ENCODE measurements at places on chromosomes 6 and 20.
A peak's percentile ranks its signal among the peaks of the same experiment; 100 is the strongest.

DNA sequence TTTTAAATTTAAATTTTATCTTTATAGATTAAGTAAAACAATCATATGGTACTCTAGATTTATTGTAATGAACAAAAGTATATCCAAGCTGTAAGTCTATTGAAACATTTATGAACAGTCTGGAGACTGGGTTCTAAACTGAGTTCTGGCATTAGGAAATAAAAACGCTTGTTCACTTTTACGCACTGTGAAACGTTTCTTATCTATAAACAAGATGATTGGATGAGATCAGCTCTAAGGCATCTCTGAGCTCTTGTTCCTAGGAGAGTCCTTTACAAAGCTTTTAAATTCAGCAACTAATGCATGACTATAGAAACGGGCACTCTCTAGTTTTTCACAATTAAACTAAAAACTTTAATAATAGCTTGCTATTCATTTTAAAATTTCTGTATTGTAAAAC, 6.8 kb downstream of the HUS1B start:
- no peak for DNase-seq

DNA sequence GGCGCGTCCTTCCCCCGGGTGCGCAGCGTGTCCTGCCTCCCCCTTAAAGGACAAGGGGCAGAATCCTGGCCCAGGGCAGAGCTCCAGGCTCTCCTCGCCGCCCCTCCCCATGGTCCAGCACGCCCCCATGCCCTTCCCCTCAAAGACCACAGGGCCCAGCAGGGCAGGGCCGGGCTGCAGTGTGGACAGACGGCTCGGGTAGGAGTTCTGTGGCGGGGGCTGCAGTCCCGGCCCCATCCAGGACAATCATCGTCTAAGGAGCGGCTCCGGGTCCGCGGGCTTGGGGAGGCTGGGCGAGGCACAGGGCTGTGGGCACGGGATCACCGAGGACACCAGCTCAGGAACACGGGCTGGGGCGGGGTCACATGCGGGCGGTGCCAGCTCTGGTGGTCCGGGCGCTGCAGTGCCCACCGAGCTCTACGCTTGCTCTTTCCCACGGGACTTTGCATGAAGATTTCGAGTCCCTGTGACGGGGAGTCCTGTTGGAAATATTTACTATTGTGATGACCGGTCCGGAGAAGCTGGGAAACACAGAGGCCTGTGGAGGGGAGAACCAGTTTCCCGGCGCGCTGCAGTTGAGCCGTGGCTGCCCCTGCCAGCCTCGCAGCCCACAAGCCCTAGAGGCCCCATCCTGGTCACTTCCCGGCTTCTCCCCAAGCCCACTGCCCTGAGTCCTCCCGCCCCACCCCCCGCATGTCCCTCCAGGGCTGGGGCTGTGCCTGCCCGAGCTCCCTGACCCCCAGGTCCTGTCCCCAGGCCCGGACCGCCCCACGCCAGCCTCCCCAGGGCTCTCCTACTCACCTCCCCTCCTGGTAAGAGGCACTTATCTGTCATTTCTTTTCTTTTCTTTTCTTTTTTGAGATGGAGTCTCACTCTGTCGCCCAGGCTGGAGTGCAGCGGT, 20.6 kb downstream of the SLC17A9 start:
- DNase-seq, result no peak

DNA sequence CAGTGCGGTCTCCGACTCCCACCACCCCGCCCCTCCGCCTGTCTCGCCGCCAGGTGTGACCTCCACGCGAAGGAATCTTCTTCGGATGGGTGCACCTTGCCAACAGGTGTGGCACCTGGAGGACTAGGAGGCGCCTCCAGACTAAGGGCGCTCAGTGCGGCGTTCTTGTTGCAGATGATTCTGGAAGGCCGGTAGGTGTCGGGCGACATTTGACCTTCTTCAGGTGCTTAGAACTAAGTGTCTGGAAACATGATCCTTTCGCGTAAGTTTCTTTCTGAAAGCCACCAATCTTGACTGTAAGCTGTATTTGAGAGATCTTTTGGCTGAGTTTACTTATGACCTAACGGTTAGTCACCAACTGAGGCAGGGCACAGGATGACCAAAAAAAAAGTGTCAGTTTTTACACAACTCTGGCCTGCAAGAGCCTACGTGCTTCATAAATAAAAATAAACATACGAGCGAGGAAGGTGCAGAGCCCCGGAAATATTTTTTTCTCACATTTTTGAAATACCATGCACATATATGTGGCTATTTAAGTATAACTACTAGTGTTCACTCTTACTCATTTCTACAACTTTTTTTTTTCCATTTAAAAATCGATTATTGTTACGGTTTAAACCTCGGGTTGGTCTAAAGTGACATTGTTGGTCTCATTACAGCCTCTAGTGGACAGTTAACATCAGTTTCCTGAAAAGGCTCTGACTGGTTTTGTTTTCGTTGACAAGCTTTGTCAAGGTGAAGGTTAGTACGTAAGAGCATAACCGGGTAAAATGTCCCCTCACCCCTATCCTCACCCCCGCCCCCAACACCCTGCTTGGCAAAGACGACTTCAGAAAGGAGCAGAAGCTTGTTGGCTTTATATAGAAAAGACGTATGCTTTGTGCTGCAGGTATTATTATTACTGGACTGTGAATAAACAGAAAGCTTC, 1.6 kb upstream of the ATXN1 start:
- peak; percentile 98 for DNase-seq

DNA sequence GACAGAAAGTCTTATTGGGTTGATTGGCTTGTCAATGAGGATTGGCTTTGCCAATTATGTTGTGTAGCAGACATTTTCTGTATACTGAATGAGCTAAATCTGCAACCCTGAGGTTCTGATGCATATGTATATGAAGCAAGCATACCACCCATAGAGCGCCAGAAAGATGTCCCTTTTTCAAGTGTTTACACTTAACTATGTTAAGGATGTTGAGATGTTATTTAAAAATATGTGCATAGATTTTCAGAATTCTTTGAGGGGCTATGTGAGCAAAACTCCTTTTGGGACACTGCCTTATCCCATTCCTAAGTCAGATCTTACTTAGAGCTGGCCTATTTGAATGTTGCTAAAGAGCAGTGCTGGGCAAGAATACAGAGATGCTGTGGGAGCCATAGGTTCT, 1.9 kb downstream of the AIG1 start:
- no peak for DNase-seq

DNA sequence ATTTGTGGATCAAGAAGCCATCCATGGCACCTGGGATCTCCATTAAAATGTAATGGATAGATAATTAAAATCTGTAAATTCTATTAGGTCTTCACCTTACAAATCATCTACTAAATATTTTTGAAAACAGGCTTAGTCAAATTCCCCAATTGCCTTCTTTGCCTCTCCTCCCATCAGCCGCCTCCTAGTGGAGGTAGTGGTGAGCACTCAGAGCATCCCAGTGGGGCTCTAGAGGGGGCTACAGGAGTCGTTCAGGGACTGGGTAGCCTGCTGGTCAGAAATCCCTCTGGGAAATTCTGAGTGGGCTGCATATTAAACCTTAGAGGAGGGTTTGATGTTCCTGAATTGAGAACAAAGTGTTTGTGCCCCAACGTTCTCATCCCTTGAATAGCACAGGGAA, 20.8 kb upstream of the PAX1 start:
- DNase-seq, result no peak

GRCh38 chr6:137631323-137631722, 137.1 kb upstream of the OLIG3 start:
- no peak for DNase-seq

DNA sequence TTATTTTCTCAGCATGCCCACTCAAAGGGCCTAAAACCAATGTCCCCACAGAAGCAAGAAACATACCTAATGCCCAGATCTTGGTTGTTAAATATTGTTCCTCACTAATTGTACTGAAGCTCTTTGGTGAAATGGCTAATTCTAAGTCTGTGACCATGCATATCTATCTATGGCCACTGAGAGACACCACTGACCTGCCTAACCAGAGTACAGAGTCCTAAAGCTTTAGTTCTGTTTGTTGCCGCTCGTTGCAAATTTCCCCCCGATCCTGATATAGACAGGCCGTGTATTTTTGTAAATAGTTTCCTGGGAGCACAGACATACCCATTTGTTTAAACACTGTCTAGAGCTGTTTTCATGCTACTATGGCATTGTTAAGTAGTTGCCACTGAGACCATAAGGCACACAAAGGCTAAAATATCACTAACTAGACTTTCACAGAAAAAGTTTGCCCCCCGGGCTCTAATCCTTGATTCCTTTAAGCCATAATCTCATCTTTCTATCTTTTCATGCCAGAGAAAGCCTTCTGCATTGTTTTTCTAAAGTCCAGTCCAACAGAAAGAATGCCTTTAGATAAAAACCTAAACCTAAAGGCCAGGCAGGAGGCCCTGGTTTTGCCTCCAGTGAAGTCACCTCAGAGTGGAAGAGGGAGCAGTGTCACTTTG, 48.7 kb downstream of the DNAAF9 start:
- no peak for DNase-seq

GRCh38 chr6:155455766-155456165, at the start of gene NOX3:
Gene NOX3, minus strand, starts transcription at chr6:155455839. Its CDS starts 39 bp downstream, at chr6:155455800.
- no peak for DNase-seq

- no peak for DNase-seq
Observed at GRCh38 chr6:72813807-72814596, 192.1 kb downstream of the KCNQ5 start.

- no peak for DNase-seq
Observed at GRCh38 chr6:17847203-17847760, 140.2 kb downstream of the KIF13A start.

- DNase-seq, result no peak
Observed at GRCh38 chr6:56862415-56863175, 92.3 kb upstream of the BEND6 start.

DNA sequence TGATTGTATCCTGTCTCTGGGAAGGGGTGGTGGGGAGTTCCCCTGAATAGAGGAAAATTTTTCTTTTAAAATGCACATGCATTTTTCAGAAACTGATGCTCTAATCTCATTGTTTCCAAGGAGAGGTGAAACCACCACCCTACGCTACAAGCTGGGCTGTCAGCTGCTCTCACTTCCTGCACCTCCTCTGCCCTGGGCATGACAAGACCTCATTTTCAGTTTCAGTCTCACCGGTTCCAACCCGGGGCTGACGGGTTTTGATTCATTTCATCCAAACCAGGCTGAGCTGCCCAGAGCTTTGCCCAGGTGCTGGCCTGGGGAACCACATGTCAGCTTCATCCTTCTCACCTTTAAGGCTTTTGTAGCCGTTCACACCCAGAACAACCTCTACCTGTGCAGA, 99.7 kb downstream of the EYA2 start:
- no peak for DNase-seq

DNA sequence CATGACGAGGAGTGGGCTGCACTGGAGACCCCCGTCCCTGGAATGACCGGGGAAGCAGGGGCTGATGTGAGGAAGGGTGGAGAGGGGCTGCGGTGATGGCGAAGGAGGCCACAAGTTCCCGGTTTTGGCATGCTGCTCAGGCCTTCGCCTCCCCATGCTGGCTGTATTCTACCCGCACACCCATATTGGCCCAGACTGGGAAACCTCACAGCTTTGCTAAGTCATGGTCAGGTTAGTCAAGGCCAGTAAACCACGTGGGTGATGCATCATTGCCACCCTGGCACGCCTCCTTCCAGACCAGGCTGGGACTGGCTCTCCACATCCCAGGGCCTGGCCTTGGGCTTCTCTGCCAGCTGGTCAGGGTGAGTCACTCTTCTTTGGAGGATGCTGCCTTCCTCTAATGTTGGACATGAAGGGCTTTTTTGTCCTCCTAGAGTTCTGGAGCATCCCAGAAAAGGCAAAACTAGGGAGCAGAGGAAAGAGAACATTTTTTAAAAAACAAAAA, 53.8 kb downstream of the PCNA start:
- DNase-seq, result peak; percentile 97

DNA sequence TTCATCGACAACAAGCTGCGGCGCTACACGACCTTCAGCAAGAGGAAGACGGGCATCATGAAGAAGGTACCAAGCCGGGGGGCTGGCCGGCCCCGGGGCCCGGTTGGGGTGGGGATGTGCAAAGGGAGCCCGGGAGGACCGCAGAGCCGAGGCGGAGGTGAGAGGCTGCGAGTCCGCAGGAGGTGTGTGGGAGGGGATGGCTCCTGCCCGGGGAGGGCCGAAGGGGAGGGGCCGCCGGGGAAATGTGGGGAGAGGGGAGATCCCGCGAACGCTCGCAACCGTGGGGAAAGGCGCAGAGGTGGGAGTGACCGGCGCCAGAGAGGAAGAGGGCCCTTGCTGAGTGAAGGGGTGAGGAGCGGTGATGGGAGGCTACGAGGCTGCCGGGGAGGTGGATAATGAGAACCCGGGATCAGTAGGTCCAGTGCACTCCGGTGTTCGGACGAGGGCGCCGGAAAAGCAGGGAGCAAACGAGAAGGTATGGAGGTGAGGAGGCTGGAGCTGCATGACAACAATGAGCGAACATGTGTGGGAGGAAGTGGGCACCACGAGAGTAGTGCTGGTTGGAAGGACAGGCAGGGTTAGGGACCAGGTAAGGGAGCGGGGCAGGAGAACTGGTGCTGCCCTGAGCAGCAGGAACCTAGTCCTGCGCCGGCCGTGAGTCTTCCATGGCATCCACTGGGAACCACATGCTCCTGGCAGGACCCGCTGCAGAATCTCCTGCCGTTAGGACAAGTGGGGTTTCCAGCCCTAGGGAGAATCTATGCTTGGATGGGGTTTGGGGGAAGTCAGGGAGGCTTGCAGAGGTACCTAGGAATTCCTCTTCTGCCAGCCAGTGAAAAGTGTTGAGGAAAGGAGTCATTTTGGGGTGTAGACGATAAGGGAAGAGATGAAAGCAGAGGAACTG, 1.3 kb downstream of the SRF start:
- DNase-seq, result peak; percentile 83

- DNase-seq, result peak; percentile 34
Observed at GRCh38 chr6:43203029-43203717, 21.2 kb downstream of the CUL9 start.

DNA sequence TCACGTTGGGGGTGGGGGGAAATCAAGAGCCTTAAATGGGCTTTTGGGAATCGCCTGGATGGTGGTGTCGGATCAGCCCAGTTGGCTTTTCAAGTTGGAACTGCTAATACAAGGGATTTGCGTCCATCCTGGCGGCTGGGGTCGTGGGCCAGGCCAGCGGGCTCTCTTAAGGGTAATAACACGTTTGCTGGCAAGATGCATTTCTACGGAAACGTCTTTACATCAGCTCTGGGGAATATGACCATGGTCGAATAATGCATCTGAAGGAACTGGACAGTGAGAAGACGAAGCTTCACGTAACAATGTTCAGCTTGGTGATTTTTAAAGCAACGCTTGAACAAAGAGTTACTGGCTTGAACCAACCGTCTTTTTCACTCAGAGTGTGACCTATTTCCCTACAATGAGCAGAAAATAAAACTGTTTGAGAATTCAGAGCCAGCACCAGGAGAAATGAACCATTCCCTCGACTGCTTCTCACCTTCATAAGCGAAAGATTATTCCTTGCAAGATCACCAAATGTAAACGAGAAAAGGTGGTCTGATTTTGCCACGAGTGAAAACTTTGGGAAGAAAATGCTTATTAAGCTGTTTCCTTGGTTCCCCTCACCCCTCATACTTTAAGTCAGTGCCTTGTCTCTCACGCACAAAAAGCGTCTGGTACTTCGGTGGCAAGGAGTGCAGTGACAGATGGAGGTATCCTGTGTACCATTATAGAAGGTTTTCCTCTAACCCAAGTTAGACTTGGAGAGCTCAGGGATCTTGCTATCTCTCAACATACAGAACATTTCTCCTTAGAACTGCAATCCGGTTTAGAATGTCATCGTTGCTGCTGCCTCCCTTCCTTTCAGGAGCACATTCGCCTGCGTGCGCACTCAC, 1.4 kb upstream of the MARCKS start:
- peak; percentile 91 for DNase-seq

GRCh38 chr6:9503111-9503761, 911.6 kb downstream of the TFAP2A start:
- DNase-seq, result no peak

All from osteoblast (primary cell).